ENCODE measurements at places on chromosomes 2 and 18.

GRCh38 chr2:152166633-152167032 lies 8.9 kb downstream of the STAM2 start:
- no peak for DNase-seq

- no peak for DNase-seq
Observed at GRCh38 chr2:23008440-23008839, 376.5 kb upstream of the KLHL29 start.

DNA sequence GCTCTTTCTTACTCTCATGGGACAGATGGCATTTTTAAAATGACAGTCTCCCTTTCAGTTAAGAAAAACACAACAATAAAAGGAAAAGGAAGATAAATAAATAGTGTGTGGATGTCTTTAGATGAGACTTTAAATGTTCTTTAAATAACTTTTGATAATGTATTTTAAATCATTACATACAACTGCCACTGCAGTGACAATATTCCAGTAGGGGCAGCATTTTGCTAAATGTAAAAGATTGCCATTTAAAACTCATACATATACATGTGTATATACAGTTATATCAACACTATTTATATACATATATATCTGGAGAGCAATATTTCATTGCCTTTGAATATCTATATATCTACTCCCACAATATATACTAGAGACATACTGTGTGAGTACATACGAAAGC lies 90.7 kb downstream of the INO80D start:
- DNase-seq: no peak

DNA sequence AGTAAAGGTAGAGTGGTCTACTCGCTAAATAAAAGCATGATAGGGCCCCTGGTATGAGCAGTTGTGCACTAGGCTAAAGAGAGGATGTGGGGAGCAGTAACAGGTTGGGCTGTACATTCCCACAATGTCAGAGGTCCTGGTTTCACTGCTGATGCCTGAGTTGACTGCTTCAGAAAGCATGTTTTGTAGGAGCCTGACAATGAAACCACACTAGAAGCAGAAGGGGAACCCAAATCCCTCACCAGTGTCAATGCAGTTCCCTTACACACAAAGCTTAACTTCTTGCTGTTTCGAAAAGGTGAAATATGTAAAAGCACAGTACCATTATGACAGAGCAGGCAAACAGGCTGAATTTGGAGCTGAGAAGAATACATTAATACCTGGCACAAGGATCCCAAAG lies 291.7 kb upstream of the KYNU start:
- no peak for DNase-seq

- DNase-seq: no peak
Observed at GRCh38 chr2:11692966-11693521, 23.0 kb upstream of the NTSR2 start.

DNA sequence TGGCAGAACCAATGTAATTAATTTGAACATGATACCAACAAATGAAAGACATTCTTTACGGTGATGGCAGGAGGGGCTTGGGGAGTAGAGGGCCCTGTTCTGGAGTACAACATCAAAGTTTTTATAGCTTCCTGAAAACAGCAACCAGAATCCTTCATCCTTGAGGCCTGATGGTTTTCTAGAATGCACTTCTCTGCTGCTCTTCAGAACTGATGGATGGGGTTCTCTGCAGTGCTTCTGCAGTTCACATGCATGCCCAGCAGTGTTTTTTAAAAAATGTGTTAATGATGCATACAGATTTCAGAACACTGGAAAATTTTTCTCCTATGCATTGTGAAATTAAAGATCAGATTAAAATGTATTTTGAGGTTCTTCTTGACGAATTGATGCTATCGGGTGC lies 2.5 kb downstream of the LTBP1 start:
- DNase-seq: no peak

GRCh38 chr2:96882906-96883305 lies 13.0 kb upstream of the SEMA4C start:
- no peak for DNase-seq

DNA sequence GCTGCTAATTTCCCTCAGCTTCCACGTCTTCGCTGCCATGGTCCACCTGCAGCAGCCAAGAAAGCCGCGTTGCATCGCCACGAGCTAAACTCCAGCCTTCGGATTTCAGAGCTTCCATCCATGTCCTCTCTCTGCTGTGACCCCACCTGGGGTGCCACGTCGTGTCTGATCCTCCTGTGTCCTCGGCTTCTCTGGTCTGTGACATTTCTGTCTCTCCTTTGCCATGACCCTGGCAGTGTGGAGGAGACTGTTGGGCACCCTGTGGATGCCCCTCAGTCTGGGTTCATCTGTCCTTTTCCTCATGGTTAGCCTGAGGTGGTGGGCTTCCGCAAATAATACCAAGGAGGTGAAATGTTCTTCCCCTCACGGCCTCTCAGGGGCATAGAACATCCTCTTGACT lies 106.8 kb downstream of the RTP5 start:
- DNase-seq: no peak

DNA sequence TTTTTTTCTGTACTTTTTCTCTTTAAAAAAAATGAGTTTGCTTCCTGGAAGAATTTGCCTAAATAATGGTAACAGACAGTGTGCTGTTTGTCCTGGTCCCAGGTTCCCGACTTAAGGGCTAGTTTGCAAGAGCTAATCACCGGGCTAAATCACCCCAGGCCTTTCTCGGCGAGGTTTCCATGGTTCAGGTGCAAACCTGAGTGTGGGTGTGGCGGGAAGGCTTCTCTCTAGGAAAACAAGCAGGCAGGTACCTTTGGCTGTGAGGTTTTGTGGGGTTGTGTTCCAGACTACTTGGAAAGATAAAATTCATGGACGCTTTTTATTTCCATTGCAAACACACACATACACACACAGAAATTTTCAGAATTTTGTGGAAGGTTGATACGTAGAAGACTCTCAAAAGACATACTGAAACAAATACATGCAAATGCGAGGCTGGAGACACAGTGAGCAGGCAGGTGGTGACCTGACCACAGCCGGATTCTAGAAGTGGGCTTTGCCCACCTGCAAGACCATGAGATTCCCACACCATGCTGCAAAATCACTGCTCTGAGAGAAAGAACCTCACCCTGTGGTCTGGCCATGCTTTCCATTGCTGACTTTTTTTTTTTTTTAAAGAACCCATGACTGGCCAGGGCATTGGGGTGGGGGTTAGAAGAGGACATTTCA lies 815 bp downstream of the CNDP1 start:
- no peak for DNase-seq

DNA sequence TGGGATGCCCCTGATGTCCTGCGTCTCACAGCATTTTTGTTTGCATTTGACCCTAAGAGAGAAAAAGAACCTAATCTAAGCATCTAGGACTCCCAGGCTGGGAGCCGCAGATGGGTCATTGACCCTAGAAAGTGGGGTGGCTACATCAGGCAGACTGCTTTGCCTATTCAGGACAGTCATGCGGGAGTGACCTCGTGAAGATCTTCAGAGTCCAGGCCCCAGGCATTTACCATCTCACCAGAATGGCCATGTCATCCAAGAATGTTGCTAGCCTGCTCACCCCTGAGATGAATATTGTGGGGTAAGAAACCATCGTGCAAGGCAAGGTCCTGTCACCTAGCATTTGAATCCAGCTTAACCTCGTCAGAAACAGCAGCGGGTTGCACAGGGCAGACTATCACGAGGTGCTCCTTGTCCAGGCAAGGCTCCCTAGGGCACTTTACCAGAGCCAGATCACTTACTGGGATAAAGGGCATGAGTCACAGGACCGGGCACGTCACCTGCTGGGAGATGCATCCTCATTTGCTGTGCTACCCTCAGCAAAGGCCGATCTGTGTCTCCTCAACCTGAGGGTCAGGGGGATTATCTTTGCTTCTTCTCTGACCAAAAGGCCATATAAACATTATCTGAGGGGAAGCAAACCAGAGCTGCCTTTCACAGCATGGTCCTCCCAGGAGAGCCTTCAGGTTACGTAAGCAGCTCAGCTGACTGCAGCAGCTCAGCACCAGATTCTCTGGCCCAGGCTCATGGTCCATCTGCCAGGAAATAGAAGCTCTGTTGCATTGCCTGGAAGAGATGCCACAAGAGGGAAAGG lies 162.3 kb downstream of the ACKR3 start:
- no peak for DNase-seq

DNA sequence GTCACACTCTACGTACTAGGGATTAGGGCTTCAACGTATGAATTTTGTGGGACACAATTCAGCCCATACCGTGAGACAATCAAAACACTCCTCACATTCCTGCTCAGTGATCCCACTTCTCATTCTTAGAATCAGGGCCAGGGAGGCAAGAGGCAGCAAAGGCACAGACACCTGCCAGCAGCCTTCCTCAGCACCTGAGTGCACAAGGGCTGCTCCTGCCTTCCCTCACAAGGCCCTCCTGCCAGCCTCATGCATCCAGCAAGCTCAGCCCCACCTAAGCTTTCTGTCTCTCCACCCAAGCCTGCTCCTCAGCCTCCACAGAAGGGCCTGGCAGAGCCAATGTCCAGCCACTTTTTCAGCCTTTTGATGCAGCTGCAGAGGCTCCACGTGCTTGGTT lies 141.6 kb downstream of the SP3 start:
- DNase-seq: no peak

GRCh38 chr18:8413189-8413588 lies 196.0 kb upstream of the RAB12 start:
- no peak for DNase-seq

DNA sequence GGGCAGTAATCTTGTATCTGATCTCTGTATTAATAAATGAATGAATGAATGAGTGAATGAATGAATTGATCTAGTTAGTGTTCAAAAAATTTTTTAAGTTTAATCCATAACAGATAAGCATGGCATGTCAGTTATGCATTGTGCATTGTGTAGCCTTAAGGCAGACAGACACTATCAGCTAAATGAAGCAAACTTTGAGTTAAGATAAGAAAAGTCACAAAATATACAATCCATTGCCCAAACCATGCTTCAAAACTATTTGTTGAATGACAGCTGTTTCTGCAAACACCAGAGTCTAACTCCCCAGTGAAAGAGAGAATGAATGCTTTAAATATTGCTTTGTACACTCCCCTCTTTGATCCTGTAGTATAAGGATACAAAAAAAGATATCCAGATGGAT lies 314.3 kb upstream of the ETAA1 start:
- DNase-seq: no peak

DNA sequence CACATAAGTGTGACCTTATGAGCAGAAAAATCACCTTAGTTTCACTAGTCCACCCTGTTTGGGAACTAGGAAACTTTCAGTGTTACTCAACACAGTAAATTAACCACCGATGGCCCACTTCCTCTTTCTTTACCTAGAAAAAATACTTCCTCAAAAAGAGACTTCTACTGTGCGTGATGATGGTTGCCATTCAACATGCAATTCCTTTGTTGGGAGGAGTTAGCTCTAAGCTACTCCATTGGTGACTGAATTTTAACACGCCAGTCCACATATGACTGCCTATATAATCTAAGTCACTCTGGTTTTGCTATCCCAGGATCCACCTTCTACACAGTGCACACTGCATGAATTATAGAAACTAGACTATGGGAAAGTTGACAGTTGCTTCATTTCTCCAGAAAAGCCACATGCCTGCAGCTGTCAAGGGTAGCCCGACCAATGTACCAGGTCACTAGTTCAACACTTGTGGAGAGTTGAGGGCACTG lies 47.8 kb upstream of the REG3G start:
- DNase-seq: no peak

GRCh38 chr2:74162951-74163350 lies 15.2 kb upstream of the BOLA3 start:
- DNase-seq: no peak

DNA sequence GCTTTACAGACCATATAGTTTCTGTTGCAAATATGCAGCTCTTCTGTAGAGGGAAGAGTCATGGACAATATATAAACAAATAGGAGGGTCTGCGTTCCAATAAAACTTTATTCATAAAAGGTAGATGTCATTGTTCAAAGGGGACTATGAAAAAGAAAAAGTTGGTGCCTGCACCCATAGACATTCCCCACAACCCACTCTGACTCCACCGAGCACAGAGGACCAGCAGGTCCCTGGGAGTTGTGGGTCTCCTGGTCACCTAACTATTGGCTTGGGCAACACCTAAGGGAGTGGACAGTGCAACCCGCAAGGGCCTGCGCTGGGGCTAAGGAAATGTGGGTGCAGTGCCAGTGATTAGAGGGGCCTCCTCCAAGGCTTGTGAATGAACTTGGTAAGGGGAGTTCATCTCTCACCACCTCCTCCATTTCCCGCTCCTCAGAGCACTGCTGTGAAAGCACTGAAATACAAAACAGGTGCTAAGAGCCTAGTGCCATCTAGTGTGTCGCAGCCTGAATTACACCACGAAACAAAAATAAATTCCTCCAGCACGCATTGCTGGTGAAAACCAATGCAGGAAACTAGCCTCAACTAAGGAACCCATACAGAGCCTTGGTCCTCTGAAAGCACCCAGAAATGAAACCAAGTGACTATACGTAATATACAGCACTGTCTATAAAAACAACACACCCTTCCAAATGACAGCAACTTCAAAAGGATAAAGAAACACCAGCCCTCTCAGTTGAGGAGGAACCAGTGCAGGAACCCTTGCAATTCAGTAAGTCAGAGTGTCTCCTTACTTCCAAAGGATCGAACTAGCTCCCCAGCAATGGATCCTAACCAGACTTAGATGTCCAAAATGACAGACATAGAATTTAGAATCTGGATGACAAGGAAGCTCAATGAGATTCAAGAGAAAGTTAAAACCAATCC lies 166.6 kb downstream of the RNF144A start:
- no peak for DNase-seq

DNA sequence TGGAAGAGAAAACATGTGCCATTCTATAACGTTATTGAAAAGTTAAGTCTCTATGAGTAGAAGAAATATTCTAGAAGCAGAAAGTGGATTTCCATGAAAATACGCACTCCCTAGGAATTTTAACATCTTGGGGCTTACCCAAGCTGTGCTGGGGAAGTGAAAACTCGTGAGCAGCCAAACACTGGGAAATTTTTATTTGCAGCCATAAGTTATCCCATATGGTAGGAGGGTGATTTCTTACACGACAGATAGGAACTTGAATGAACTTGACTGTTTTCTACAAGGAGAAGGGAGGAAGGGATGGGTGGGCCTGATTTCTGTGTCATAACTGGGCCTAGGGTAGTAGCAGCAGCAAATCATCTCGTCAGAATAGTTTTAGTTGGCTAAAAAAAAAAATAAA lies 272.6 kb downstream of the ETAA1 start:
- no peak for DNase-seq

DNA sequence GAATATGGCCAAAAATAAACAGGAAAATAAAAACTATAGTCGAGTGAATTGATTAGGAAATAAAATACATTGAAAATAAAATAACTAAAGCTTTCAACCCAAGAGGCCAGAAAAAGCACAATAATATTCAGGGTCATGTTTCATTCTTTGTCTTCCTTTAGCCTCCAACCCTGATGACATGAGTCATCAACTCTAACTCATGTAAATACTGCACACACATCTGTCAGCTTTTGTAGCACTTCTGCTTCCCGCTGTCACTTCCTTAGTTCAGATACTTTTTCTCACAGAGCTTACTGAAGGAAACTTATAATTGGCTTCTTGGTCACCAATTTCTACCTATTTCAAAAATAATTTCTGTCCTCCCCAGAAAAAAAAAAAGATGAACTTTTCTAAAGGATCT lies 112.8 kb downstream of the UPP2 start:
- DNase-seq: no peak

DNA sequence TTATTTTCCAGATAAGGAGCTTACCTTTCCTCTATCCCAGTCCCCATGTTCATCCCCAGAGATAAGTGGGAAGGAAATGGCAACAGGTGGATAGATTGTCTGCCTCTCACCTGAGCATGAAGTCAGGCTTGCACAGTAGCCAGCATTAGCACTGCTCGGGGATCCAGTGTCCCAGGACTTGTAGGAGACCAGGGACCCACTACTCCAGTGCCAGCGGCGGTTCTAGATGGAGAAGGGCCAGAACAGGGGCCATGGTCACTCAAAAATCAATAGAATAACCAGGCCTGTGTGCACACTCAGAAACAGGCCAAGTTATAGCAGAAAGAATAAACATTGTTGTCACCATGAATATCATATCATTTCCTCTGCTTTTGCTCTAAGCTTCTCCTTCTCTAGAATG lies 2.4 kb downstream of the REG1B start:
- DNase-seq: no peak

All from activated CD4-positive, alpha-beta T cell treated with anti-CD3 and anti-CD28 coated beads, Interleukin-2, amount 50 U/mL, for 24 hours (primary cell).